ENCODE measurements at places on chromosomes 1 and 21.

DNA sequence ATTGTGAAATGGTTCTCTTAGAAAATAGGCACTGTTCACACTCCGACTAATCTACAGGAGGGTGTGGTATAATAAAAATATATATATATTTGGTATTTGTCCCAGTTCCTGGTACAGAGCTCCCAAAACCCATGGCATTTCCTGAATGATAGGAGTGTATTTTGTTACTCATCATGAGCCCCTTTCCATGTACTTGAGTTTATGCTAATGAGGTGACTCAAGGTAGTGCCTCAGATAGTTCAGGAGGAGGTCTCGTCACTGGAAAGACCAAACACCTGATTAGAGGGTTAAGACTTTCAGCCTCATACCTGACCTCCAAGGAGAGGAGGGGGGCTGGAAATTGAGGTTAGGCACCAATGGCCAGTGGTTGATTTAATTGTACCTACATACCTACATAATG, 57.9 kb downstream of the TTC3 start:
- no peak for DNase-seq

- DNase-seq, result no peak
Measured at GRCh38 chr1:214632091-214632490, 29.1 kb downstream of the CENPF start.

- no peak for DNase-seq
Measured at GRCh38 chr1:33298623-33299277, 22.1 kb downstream of the A3GALT2 start.

DNA sequence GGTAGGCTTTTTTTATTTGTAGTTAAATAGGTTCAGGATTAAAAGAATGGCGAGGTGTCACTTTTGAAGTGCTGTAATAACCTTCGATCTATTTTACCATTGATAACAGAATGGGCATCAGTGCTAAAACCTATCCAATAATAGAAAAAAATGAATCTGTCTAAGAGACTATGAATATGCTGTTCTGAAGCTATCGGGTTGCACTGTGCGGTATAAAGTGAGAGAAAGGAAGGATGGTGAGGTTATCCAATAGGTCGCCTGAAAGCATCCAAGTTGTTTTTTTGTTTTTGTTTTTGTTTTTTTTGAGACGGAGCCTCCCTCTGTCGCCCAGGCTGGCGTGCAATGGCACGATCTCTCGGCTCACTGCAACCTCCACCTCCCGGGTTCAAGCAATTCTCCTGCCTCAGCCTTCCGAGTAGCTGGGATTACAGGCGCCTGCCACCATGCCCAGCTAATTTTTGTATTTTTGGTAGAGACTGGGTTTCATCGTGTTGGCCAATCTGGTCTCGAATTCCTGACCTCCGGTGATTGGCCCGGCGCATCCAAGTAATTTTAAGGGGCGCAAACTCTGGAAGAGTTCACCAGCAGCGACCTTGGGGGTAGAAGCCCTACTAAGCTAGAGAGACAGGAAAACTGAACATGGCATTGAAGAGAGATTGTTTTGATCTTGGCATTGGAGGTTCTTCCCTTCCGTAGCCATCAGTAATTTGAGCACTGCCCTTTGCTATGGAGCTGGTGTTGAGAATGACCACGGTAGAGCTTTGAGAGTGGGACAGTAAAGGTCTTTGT, 8.7 kb upstream of the MDM4 start:
- no peak for DNase-seq

DNA sequence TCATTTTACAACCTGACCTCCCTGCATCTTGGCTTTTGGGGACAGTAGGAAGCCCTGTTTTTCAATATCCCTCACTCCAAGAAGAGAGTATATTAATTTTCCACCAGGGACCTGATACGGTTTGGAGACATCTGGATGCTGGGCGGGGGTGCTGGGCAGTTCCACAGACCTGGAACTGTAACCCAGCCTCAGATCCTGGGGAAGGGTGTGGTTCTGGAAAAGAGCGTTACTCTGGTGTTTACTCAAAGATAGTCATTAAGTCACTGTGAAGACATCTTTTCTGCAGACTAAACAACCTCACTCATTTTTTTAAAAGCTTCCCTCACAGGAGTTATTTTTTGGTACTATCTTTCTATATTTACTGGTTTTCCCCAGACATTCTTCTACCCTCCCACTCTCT, 189.8 kb downstream of the CLIC6 start:
- DNase-seq, result no peak

- DNase-seq, result no peak
Measured at GRCh38 chr21:35291034-35291433, 241.9 kb upstream of the RUNX1 start.

Measured in stimulated activated CD8-positive, alpha-beta memory T cell treated with anti-CD3 and anti-CD28 coated beads, Interleukin-4, amount 100 ng/mL, for 1 hour (primary cell).